ENCODE measurements at places on chromosomes 2 and 18.

DNA sequence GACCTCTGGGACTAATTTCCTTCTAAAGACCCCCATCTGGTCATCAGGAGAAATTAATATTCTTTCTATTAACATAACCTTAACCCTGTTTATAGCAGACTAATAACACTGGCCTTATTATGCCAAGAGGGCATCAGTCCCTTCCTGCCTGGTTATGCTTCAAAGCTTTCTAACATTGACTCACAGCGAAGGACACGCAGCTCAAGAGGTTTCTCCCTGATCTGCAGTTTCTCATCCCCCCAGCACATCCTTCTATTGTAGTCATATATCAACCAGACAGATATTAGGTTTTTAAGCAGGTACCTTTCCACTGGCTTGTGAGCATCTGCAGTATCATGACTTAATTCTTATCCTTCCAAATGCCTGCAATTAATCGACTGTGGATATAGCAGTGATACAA is 100.0 kb upstream of the CXCR4 start:
- no peak for DNase-seq

DNA sequence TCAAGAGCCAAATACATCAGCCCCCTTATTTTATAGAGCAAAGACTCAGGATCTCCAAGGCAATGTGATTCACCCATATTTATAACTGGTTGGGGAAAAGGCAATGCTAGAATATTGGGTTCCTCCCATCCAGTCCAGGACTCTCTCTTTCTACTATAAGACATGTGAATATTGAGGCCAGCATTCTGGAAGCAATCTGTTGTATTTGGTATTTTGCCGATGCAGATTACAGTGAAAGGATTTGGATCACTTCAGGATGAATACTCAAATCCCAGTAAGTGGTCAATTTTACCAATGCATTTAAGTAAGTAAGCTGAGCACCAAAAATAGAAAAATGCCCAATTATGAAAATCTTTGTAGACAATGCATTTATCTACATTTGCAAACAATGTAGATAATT is 1834.7 kb upstream of the PIK3C3 start:
- no peak for DNase-seq

- DNase-seq = no peak
Observed at GRCh38 chr2:148298196-148298595, 277.3 kb downstream of the MBD5 start.

GRCh38 chr2:12549641-12550040 is 167.1 kb upstream of the TRIB2 start:
- DNase-seq = no peak

DNA sequence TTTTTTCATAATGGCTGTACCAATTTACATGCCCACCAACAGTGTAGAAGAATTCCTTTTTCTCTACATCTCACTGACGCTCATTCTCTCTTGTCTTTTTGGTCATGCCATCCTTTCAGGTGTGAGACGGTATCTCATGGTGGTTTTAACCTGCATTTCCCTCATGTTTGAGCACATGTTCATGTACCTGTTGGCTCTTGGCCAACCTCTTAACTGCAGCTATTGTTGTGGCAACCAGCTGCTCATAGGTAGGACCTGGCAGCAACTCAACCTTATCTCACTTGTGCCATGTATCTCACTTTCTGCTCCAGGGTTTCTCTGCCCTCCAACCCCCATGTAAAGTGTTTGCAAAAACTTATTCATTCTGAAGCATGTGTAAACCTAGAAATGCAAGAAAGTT is 167.5 kb downstream of the UPP2 start:
- DNase-seq = no peak

GRCh38 chr2:168033966-168034365 is 213.4 kb downstream of the STK39 start:
- DNase-seq = no peak

DNA sequence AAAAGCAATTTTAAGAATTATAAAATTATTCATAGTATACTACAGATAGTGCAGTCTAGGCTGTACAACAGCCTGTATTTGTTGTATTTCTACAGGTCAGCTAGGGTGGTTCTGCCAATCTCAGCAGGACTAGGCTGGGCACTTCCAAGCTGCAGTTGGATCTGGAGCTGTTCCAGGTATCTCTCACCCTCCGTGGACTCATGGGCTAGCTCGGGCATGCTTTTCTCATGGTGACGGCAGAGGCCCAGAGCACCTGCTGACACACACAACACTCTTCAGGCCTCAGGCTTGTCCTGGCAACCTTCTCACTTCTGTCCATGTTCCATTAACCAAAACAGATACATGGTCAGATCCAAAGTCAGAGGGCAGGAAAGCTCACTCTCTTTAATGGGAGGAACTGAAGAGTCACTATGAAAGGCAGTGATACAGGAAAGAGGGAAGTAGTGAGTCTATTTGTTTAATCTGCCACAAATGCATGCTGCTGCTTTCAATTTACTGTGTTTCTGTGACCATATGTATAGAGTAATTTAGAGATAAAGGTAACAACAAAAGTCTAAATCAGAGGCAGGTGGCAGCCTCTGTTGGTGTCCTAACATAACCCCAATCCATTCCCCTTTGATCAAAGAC is 462.4 kb upstream of the ACVR2A start:
- DNase-seq = no peak

- no peak for DNase-seq
Observed at GRCh38 chr18:13539050-13539449, 187.3 kb downstream of the FAM210A start.

DNA sequence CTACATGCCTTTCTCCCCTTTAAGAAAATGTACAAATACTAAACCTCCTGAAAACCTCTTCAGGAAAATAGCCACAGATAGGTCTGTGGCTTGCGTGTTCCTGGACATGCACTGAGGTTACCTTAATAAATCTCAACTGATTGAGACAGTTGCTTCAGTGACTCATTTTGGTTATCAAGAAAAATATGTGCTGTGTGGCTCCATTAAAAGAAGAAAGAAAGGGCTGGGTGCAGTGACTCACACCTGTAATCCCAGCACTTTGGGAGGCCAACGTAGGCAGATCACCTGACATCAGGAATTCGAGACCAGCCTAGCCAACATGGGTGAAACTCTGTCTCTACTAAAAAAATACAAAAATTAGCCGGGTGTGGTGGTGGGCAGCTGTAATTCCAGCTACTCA is 27.1 kb downstream of the CREG2 start:
- no peak for DNase-seq

DNA sequence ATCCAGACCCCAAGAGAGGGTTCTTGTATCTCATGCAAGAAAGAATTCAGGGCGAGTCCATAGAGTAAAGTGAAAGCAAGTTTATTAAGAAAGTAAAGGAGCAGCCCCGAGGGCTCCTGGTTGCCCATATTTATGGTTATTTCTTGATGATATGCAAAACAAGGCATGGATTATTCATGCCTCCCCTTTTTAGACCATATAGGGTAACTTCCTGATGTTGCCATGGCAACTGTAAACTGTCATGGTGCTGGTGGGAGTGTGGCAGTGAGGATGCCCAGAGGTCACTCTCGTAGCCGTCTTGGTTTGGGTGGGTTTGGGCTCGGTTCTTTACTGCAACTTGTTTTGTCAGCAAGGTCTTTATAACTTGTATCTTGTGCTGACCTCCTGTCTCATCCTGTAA is 750.2 kb upstream of the FANCL start:
- DNase-seq = no peak

DNA sequence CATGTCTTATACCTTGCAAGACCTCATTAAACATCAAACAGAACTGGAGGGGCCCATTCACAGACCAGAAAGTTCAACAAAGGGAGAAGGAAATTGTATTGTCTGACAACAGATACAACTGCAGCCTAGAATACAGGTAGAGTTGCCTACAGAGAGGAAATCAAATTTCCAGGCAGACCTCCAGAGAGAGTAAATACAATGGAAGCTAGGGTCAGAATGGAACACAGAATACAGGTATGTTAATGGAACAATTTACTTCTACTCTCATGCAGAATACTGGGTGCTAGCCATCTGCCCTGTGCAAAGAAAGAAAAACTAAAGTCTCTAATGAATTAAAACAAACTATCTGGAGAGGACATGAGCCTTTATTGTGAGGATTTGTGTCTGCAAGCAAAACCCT is 31.6 kb upstream of the ALK start:
- no peak for DNase-seq

DNA sequence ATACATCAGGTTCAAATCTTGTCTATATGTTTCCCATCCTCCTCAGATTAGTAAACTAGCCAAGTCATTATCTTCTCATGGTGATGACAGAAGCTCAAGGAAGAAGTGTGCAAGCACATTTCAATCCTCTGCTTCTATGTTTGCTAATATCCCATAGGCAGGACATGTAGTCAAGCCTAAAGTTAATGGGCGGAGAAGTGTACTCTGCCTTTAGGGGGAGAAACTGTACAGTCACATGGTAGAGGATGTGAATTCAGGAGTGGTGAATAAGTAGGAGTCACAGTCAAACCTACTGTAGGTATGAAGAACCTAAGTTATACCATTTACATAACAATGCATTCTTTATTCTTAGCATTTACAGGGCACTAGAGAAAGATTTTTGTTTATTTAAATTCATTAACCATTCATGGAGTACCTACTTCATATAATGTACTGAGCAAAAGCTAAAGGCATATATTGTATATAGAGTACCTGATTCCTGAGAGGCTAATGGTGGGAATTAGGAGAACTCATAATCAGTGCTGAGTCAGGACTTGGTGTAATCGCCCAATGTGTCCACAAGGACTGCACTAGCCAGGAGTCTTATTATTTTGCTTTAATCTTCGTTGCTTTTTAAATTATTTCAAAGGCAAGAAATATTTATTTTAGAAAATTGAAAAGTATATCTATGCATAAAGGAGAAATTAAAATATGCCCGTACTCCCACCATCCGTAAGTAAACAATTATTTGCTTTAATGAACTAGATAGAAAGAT is 394.3 kb upstream of the ETAA1 start:
- no peak for DNase-seq

GRCh38 chr2:9288681-9289338 is 82.2 kb downstream of the ASAP2 start:
- no peak for DNase-seq

GRCh38 chr2:227163998-227164762 is at the start of the genes COL4A3 and COL4A4:
TSS of gene COL4A3 (plus strand) at chr2:227164624. CDS start at chr2:227164727, 103 bp downstream.
TSS of gene COL4A4 (minus strand) at chr2:227164205. CDS start at chr2:227147483, 16,722 bp downstream.
- DNase-seq = no peak

GRCh38 chr2:236546561-236547002 is 23.0 kb upstream of the ACKR3 start:
- DNase-seq = peak; percentile 79

- DNase-seq = peak; percentile 81
Observed at GRCh38 chr2:219254590-219255201, 978 bp upstream of the TUBA4A start.

Data from MV-4-11 (cell line).